ENCODE measurements at places on chromosomes 2 and 18. TPM values are rescaled to one million over a fixed set of nuclear protein-coding genes. Genes with fewer than 3 reads are reported as not detected.
A peak's percentile ranks its signal among the peaks of the same experiment; 100 is the strongest.

DNA sequence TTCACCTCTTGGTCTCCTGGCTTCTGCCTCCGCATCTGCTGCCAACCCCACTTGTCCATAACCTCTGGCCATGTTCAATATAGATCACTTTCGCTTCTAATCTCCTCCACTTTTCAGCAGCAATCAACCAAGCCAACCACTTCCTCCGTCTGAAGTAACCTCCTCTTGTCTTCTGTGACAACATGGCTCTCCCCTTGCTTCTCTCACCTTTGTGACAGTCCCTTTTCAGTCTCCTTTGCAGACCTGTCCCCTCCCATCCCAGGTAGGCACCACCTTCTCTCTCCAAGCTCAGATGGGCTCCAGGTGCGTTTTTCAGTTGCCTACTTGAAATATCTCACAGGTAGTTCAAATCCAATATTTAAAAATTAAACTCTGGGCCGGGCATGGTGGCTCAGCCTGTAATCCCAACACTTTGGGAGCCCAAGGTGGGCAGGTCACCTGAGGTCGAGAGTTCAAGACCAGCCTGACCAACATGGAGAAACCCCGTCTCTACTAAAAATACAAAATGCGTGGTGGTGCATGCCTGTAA, 4.7 kb upstream of the PSD4 start:
- H3K36me3 ChIP-seq = no peaks in the 10 kb centered on the region
- H3K4me3 ChIP-seq = no peak overlapping the region
- no peaks in the 10 kb centered on the region for H3K27me3 ChIP-seq
- H3K4me1 ChIP-seq = peaks cover 36% of the 10 kb centered on the region

DNA sequence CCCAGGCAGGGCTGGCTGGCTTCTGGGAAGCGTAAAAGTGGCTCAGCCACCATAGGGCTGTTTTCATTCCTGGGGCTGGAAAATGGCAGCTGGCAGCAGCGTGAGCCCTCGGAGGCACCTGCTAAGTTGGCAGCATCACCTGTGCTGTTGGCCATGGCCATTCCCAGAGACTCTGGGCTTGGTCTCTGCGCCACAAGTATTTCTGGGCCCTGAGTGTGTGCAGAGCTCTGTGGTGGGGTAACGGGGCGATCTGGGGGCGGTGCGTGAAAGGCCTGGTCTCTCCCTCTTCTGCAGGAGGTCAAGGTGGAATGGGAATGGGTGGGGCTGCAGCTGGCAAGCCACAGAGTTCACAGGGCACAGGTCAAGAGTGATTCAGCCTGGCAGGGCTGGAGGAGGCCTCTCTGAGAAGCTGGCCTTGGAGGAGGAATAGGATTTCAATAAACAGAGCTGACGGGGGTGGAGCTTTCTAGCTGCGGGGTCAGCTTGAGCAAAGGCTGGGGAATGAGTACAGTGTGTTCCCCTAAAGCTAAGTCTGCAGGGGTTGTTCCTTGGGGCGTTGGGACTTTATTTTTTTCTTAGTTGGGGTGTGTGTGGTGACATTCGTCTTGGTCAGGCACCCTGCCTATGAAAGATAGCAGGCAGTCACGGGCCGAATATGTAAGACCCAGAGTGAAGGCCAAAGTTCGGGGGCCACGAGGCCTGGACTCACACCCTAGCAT, 10.3 kb upstream of the NTSR2 start:
- H3K4me1 ChIP-seq = peaks cover 12% of the 10 kb centered on the region
- peak; percentile 86 for DNase-seq
- no peak overlapping the region for H3K4me3 ChIP-seq
- peak overlapping the region; percentile 66 for H3K27ac ChIP-seq
- no peaks in the 10 kb centered on the region for H3K36me3 ChIP-seq

DNA sequence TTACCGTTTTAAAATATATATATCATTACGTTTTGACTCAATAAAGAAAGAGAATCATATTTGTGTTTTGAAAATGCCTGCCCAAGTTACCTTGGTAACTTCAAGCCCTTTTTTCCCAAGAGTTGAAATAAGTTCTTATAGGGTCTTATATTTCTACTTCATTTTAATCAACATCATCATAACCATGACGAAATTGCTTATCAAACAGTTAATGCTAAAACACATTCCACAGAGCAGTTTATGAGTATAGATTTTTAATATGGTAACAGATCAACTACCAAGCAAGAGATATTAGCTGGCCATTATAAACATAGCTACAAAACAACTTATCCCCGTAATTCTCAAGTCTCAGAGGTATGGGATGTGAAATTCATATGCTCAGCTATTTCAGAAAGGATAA, 197.9 kb upstream of the LRRTM4 start:
- no peak overlapping the region for H3K4me3 ChIP-seq
- H3K36me3 ChIP-seq = no peaks in the 10 kb centered on the region

GRCh38 chr18:26322890-26323653, 96.8 kb downstream of the TAF4B start:
- no peak for DNase-seq
- no peaks in the 10 kb centered on the region for H3K27me3 ChIP-seq
- H3K27ac ChIP-seq = no peak overlapping the region
- H3K4me3 ChIP-seq = no peak overlapping the region

The GCG gene
- not detected for total RNA-seq

The HOXD3 gene
- 21.2 TPM for total RNA-seq

The DPP4 gene
- total RNA-seq = 1.9 TPM

The DPYSL5 gene
- 1.5 TPM for total RNA-seq

The MC5R gene
- total RNA-seq = not detected
